ENCODE measurements at places on chromosomes 16 and 17.

DNA sequence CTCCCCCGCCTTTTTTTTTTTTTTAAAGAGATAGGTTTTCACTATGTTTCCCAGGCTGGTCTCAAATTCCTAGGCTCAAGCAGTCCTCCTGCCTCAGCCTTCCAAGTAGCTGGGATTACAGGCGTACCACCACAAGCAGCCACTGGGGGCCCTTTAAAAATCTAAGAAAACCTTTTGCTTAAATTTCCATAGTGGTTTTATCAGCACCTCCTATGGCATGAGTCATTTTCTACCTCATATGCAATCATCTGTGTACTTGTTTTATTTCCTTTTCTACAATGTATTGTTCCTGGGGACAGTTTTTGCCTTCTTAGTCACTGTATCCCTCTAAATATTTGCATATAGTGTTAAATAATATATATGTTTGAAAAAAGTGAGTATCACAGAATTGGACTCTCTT, 29.2 kb downstream of the GNA13 start:
- DNase-seq: peak; percentile 86

DNA sequence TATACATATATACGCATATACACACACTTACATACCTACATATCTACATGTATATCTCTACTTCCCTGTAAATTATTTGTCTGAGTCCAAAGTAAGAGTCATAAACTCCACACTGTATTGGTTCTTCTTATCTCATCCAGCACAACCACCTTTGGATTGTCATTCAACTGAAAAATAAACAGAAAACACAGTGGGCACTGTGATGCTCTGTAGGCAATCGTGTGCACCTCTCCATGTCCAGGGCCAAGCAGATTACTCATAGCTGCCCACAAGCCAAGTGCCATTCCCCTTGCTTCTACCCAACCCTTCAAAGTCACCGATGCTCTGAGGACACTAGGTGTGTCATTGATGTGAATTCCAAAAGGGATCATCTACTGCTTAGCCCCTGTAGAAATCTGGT, 12.9 kb upstream of the TEKT3 start:
- DNase-seq: no peak

GRCh38 chr16:51392521-51393187, 241.6 kb upstream of the SALL1 start:
- DNase-seq: no peak

GRCh38 chr17:79220713-79221291, 146.2 kb downstream of the ENGASE start:
- DNase-seq: peak; percentile 13

DNA sequence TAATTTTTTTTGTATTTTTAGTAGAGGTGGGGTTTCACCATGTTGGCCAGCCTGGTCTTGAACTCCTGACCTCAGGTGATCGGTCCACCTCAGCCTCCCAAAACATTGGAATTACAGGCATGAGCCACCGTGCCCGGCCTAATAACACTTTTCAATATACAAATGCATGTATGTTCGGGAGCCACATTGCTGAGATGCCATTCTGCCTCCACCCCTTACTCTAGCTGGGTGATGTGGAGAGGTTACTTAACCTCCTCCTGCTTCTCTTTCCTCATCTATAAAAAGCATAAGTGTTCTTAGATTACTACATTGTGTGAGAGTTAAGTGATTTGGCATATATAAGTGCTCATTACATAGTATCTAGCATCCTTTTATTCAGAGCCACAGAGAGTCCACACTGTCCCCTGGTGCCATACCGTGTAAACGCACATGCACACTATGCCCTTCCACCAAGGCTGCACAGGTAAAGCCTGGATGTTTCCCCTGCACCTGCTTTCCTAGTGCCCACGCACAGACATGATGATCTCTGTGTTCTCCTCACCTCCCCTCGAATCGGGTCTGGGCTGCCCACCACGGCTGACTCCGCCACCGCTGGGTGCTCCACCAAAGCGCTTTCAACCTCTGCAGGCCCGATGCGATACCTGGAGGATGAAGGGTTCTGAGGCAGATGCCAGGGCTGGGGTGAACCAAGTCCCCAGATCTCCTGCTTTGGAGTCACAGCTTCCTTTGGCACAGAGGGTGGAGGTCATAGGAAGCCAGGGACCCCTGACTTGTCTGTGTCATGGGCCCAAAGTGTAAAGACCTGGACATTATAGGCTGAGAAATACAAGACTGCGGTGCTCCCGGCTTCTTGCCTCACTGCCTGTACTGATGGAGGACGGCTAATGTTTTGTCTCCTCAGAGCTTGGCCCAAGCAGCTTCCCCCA, 49.0 kb upstream of the ACSM2B start:
- no peak for DNase-seq

GRCh38 chr16:87351320-87351698, 32.3 kb downstream of the FBXO31 start:
- DNase-seq: no peak

DNA sequence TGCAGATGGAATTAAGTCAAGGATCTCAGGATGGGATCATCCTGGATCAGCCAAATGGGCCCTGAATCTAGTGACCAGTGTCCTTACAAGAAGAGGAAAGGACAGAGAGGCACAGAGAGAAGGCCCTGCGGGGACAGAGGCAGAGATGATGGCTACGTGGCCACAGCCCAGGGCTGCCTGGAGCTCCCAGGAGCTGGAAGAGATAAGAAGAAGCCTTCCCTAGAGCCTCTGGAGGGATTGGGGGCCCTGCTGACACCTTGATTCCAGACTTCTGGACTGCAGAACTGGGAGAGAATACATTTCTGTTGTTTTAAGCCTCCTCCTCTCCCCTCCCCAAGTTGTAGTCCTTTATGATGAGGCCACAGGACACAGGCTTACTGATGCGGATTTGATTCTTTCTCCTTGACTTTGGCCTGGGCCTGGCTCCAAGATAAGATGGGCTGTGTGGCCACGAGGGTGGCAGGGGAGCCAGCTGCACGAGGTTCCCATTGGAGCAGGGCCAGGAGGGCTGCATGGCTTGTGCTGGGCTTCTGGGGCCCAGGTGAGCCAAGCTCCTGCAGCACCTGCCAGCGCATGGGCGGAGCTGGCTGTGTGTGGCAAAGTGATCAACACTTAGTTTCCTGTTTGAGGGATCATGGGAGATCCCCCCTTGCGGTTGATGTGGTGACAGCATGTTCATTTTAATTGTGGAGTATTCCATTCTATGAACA, 146.1 kb downstream of the IRF8 start:
- DNase-seq: peak; percentile 9

DNA sequence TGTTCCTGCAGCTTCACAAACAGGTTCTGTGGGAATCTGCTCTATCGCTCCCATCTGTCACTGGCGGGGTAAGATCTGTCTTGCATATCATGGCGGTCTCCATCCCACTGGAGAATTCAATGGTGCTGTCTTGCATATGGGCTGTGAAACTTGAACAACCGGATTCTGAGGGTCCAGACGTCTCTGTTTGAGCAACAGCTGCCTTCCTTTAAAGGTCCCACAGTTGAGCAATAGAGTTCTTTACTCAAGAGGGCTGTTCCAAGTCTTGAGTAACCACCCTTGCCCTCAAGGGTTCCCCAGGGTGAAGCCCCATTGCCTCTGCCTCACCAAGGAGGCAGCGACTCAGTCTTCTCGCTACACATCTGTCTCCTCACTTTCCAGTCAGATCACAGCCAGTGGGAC, 50.8 kb downstream of the ZFHX3 start:
- no peak for DNase-seq

DNA sequence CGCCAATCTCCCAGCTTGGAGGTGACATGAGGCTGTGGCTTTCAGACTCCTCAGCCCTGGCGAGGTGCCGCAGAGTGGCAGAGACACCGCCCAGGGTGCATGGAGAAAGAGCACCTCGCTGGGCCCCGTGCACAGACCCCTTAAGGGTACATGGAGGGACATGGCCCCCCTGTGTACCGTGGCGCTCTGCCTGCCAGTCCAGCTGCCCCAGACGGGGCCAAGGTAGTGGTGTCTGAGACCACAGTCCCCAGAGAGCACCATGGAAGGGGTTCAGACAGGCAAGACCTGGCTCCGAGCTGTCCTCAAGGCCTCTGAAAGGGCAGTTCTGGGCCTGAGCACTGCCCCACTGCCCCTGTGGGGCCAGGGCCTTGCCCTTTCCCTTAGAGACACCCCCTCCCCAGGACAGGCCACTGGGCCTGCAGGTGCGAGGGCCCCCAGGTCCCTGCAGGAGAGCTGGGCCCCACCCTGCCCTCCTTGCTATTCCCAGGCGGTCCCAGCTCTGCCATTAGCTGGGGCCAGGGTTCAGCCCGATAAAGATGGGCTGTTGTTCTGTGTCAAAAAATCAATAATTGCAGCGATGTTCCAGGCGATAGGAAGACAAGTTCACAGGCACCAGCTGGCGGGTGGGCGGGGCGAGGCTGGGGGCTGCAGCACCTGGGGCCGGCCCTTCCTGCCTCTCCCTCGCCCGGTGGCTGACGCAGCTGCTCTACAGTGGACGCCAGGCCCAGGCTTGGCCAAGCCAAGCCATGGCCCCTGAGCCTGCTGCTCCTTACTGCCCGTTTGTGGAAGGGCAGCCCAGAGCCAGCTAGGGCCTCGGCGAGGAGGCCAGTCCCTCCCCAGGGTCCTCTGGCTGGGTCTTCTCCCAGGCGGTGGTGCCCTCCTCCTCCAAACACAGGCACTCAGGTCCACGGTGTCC, 51.7 kb downstream of the ZFPM1 start:
- no peak for DNase-seq

GRCh38 chr17:43661699-43662412, at the start of gene MEOX1:
Gene MEOX1 (minus strand): TSS chr17:43661922. CDS start chr17:43661534, 388 bp downstream.
- peak; percentile 88 for DNase-seq
